Stimulated activated CD4-positive, alpha-beta T cell treated with anti-CD3 and anti-CD28 coated beads, TNF-alpha, amount 100 ng/mL, for 24 hours (primary cell): ENCODE measurements at places on chromosomes 2 and 18.

GRCh38 chr2:240250985-240251847 is 110.8 kb upstream of the OTOS start:
- no peak for DNase-seq

GRCh38 chr2:235854276-235854675 is 313.9 kb downstream of the GBX2 start:
- no peak for DNase-seq

- no peak for DNase-seq
Observed at GRCh38 chr18:8133888-8134287, 475.3 kb upstream of the RAB12 start.

GRCh38 chr2:125254010-125254409 is 1228.9 kb downstream of the CNTNAP5 start:
- no peak for DNase-seq

DNA sequence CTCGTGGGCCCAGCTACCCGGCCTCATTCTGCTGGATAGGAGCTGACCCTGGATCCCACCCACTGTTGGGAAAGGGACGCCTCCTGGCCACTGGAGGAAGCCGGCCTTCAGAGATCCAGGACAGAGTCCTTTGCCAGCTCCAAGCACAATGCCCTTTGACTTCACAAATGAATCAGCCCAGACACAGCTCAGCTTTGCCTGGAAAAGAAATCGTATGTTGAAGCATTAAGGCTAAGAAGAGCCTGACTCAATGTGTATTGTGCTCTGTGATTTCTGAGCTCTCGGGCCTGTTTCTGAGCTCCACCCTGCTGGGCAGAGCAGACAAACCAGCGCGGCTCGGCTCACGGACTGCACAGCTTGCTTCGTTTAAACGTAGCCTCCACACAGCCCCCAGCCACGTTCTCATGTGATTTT is 162.9 kb upstream of the APCDD1 start:
- no peak for DNase-seq
